ENCODE measurements at places on chromosomes 7 and 10.

DNA sequence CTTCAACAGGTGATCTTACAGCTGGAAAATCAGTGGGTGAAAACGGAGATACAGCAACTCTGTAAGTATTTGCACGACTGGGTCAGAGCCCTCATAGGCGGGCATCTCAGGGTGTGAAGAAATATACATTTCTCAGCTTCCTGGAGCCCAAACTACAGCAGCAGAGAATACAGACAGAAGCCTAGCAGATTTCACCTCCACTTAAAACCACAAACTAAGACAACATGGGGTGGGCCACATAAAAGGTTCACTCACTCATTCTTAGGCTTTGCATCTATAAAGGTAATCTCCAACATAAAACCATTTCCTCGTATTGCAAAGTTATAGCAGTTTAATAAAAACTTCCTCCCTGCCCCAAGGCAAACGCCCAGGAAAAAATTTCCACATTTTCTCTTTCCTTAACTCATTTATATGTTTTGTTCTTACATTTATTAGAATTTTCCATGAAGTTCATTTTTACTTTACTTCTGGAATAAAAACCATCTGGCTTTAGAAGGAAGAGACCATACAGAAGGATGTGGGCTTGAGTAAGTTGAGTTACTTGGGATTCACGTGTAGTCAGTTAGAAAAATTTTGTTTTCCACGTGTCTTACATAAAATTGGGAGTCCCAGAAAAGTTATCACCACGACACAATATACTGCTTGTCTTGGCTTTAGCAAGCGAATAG is 327.1 kb downstream of the FRMD4A start:
- peak; percentile 39 for DNase-seq

- DNase-seq: peak; percentile 62
These were observed 53.6 kb upstream of the TMEM72 start for GRCh38 chr10:44857363-44858016.

- DNase-seq: no peak
These were observed 257.9 kb downstream of the PRPF18 start for GRCh38 chr10:13844651-13845050.

- no peak for DNase-seq
These were observed 2.0 kb upstream of the PTPRN2 start for GRCh38 chr7:158589653-158590052.

DNA sequence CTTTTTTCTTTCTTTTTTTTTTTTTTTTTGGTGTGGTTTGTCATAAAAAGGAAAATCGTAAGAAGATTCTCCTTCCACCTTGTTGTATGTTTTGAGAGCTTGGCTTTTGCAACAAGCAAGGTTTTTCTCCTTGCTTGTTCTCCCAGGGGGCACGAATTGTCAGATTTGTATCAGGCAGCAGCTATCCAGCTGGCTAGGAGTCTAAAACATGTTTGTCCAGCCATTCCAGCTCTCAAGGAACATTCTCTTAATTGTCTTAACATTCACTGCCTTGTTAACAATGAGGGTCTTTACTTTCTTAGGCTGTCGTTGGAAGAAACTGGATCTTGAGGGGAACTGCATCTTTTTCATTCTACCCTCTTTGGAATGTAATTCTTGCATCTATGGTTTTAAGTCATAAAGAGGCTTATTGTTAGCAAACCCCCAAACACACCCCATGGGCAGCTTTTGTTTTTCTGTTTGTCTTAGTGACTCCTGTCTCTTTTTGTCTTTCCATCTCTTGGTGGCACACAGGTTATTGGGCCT is 14.6 kb downstream of the SHTN1 start:
- no peak for DNase-seq

- DNase-seq: peak; percentile 24
These were observed 162.0 kb downstream of the KLF6 start for GRCh38 chr10:3622845-3623621.

GRCh38 chr10:3239066-3239919 is 66.7 kb upstream of the PITRM1 start:
- peak; percentile 79 for DNase-seq

DNA sequence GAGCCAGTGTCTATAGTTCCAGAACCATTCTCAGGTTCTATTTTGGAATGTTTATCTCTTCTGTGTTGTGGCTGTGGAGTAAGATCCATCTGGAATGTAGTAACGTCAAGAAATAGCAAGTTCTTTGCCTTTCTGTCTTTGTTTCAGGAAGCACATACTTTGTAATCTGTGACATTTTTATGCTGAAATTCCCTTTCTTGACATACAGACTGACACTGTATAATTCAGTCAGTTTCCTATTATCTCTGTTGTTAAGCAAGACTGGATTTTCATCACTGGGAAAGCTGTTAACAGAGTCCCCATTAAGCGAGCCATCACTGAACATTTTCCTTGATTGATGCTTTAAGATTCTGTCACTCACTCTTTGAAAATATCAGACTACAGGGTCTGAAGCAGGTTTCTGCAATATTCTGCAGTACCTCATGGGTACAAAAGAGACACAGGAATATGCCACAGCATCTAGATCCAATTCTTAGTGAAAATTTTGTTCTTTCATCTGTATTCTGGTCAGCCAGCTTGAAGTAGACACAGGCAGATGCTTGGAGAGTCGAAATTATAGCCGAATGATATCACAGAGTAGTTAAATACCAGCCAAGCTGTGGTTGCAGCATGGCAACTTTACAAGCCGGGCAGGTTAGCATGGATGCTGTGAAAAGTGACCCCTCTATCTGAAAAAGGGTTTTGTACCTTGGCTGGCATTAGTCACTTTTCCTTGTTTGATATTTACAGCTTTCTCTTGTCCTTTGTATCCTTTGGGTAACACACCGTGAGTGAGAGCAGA is 62.6 kb downstream of the CACNB2 start:
- no peak for DNase-seq

GRCh38 chr7:30306976-30307375 is 22.6 kb downstream of the ZNRF2 start:
- DNase-seq: no peak

DNA sequence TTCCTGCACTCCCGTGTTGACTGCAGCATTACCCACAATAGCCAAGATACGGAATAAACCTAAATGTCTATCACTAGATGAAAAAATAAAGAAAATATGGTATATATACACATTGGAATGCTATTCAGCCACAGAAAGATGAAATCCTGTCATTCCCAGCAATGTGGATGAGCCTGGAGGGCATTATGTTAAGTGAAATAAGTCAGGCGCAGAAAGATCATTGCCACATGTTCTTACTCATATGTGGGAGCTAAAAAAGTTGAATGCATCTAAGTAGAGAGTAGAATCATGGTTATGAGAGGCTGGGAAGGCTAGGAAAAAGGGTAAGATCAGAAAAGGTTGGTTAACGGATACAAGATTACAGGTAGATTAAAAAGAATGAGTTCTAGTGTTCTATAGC is 219.1 kb upstream of the MKI67 start:
- DNase-seq: no peak

GRCh38 chr10:97135464-97135863 is 50.3 kb downstream of the SLIT1 start:
- DNase-seq: no peak

- peak; percentile 36 for DNase-seq
These were observed 878 bp downstream of the SEC61A2 start for GRCh38 chr10:12130237-12130872.

GRCh38 chr7:95993380-95993779 is 221.0 kb downstream of the DYNC1I1 start:
- no peak for DNase-seq

DNA sequence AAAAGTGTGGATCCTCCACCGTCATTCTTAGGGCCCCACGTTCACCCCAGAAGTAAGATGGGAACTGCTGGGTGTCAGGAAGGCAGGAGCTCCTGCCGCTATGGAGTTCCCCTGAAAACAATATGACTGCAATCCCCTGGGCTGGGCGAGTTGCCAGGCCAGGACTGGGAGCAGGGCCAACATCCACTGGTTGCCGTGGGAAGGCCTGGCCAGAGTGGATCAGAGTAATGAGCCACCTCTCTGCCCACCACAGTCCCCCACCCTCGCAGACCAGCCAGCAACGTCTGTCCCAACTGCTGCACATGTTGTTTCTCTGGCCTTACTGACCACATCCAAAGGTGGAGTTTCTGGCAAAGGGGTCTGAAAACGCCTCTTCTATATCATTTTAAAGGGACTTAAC is 86.6 kb downstream of the STRA8 start:
- DNase-seq: no peak

DNA sequence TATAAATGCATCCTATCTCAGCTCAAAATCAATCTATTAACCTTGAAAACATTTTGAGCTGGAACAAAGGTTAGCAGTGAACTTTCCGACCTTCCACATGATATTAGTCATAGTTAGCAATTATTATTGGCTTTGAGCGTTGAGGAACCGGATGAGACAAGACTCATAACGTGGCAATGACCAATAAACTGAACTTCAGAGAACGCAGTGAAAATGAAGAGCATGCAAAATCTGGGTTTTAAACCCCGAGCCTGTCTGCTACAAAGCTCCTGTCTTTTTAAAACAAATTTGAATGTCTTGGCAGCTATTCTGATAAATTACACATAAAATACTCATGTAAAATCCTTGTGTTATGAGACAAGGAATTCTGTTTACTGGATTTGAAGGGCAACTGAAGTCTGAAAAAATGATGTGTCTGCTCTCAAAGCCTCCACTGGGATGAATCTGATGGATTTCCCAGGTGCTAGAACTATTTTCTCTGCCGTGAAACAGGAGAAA is 74.7 kb upstream of the ITGB1 start:
- no peak for DNase-seq

GRCh38 chr10:112996462-112996861 is 46.4 kb downstream of the TCF7L2 start:
- no peak for DNase-seq

DNA sequence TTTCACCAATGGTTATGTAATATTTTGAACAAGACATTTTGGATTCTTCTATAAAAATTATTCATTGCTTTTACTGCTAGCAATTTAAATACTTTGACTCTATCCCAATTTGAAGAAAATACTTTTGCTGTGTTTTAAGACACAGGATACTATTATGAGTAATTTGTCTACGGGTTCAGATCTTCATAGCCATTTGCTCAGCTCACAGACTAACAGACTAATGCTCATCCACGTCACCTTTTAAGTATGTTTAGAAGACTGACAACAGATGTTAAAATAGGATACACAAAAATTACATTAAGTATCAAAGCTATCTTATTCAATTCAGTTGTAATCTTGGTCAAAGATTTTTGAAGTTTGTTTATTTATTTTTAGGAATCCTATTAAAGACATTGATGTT is 251.3 kb upstream of the CHRM2 start:
- no peak for DNase-seq

GRCh38 chr7:130961128-130961601 is 227.2 kb upstream of the KLF14 start:
- peak; percentile 62 for DNase-seq

- DNase-seq: no peak
These were observed 515.2 kb downstream of the REEP3 start for GRCh38 chr10:64036321-64036930.

DNA sequence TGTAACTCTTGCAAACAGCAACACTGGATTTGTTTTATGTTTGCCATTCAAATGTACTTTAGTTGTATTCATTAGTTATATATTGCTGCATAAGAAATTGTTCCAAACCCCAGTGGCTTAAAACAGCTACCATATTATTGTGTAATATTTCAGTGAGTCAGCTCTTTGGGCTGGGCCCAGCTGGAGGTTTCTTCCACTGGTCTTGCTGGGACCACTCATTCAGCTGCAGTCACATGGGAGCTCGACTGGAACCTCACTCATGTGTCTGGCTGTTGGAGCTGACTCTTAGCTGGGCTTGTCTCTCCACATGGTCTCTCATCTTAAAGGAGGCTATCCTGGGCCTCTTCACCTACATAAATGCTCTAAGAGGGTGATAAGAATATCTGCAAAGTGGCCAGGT is 23.2 kb upstream of the PIP4K2A start:
- DNase-seq: no peak

DNA sequence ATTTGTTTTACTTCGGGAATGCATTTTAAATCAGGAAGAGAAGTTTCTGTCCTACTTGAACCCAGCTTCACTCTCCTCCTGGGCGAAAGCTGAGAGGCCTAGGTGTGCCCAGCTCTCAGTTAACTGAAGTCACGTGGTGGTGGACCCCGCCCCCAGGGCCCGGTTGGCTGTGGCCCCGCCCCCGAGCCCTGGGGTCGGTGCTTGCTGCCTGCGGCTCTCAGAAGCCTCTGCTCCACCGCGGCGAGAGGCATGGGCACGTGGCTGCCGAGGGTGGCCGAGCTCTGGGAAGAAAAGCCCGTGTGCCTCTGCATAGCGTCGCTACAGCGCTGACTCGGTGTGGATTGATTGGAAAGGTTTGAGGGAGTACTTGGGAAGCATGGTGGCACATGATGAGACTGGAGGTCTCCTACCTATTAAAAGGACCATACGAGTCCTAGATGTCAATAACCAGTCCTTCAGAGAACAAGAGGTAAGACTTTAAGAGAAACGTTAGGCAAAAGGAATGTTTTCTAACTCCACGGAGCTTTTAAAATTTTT is 34.1 kb downstream of the NET1 start:
- peak; percentile 90 for DNase-seq

DNA sequence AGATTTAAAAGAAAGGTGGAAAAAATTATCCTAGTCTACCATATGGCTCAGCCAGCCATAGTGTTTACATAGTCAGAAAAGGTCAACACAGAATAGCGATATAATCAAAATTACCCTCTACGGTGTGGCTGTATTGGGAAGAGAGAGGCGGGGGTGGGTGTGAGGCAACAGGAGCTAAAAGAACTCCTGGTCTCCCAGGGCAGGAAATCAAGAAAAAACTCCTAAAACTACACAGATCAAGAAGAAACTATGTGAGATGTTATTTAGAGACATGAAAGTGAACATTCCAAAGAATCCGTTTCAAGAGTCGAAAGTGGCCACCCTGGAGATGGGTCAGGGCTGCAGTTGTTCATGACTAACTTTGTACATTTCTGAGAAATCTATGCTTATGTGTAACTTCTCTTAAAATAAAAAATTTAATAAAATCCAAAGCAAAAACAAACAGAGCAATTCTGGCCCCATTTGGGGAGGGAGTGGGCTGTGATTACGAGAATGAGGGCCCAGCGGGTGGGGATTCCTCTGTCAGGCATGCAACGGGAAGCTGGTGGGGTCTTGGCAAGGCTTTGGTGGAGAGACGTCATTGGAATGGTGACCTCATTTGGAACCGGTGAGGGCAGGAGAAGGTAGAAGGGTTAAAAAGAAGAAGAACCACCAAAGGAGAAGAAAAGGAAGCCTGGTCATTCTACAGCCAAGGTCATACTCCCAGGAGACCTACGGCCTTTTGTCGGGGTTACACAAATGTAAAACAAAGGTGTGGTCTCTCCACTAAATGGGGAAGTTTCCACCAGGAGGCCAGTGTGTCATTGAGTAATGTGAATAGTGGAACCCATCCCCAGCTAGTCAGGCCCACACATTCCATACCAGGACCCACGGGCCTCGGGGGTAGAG is 71.2 kb upstream of the DUSP5 start:
- DNase-seq: no peak

DNA sequence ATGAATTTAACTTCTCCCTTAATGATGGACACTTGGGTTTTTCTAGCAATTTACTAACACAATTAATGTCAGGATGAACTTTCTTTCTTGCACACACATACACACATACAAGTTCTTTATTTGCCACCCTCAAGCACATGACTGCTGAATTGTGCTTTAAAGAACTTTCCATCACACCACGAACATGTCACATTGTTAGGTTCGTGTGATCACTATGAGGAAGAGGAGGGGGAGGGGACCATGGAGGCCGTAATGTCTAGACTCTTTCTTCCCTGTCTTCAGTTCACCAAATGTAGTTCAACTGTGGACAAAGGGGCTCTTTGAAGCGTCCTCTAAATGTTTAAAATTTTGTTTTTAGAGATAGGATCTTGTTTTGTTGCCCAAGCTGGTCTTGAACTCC is 31.0 kb downstream of the NUP42 start:
- no peak for DNase-seq
